Stimulated activated CD4-positive, alpha-beta T cell treated with anti-CD3 and anti-CD28 coated beads, TNF-alpha, amount 100 ng/mL, for 1 hour (primary cell): ENCODE measurements at places on chromosomes 16 and 17.

DNA sequence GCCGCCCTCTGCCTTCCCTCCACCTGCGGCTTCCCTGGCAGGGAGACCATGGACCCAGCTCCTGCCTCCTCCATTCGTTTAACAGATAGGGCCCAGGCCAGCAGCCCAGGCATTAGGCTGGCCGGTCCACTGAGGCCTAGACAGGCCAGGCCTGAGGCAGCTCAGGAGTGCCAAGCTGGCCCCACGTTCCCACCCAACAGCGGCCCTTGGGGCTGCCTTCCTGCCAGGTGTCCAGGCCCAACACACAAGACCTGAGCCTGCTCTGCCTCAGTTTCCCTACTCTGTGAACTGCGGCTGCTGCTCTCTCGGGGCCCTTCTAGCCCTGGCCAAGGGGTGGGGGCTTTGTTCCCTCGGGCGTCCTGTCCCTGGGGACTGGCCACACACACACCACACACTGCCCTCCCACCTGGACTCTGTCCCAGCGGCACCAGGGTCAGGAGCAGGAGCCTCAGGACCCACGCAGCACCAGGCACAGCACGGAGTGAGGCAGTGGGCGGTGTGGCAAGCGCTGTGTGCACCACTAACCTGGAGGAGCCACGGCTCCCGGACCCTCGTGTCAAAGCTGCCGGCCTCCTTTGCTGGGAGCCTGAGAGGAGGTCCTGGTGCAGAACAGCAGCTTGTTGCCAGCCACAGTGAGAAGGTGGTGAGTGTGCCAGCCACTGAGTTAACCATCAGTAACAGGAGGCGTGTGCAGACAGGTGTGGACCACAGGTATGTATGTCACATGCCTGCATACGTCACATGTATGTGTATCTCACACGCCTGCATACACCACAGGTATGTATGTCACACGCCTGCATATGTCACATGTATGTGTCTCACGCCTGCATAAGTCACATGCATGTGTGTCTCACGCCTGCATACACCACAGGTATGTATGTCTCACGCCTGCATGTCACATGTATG lies 14.6 kb upstream of the CDH15 start:
- DNase-seq: no peak

- DNase-seq: peak; percentile 66
Measured at GRCh38 chr17:78168242-78168902, at the start of gene SYNGR2. SYNGR2 (plus strand) TSS chr17:78168581; CDS start chr17:78168617, 36 bp downstream.

GRCh38 chr17:34850023-34850422 lies 111.2 kb downstream of the CCT6B start:
- no peak for DNase-seq

- no peak for DNase-seq
Measured at GRCh38 chr16:50802000-50802399, 60.1 kb downstream of the CYLD start.

GRCh38 chr16:7992616-7993015 lies 597.7 kb downstream of the TMEM114 start:
- no peak for DNase-seq

- no peak for DNase-seq
Measured at GRCh38 chr16:14444979-14445810, 184.9 kb downstream of the PARN start.

DNA sequence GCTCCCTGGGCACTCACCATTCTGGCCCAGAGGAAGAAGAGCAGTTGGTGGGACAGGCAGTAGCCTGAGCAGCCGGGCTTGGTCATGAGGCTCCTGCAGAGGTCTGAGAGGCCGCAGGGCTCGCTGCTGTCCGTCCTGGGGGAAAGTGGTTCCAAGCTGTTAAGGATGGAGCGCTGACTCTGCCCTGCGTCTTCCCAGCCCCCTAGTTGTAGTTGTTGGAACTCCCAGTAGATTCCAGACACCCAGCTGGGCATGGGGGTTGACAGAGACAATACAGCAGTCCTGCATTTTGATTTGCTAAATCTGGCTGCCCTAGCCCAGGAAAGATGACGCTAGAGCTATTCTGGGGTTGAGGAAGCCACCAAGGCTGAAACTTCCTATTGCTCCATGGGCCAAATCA lies 7.3 kb downstream of the C16orf89 start:
- DNase-seq: no peak

- no peak for DNase-seq
Measured at GRCh38 chr16:73714976-73715375, 581.6 kb upstream of the PSMD7 start.

DNA sequence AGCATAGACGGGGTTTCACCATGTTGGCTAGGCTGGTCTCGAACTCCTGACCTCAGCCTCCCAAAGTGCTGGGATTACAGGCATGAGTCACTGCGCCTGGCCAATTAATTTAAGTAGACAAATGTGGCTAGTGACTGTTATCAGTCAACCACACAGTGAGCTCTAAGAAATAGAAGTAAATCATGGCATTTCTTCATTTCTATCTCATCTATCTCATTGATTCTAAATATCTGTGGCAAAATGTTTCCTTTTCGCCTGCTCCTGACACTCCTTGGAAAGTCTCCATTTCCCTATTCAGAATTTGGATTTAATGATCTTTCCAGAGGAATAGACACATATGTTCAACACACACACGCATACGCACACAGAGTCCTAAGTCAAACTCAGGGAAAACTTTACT lies 81.3 kb downstream of the HIC1 start:
- no peak for DNase-seq

DNA sequence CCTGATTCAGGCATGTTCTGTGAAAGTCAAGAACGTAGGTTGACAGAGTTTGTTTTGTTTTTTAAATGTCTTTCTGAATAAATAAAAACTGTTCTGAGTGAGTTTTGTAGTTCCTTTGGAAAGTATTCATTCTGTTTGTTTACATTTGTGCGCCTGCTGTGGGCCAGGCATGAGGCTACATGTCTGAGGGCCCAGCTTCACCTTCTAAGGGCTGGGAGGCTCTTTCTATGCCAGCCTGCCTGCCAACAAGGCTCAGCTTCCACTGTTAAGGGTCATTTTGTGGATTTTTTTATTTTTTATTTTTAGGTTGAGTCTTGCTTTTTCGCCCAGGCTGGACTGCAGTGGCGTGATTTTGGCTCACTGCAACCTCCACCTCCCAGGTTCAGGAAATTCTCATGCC lies 6.1 kb downstream of the WWOX start:
- no peak for DNase-seq

DNA sequence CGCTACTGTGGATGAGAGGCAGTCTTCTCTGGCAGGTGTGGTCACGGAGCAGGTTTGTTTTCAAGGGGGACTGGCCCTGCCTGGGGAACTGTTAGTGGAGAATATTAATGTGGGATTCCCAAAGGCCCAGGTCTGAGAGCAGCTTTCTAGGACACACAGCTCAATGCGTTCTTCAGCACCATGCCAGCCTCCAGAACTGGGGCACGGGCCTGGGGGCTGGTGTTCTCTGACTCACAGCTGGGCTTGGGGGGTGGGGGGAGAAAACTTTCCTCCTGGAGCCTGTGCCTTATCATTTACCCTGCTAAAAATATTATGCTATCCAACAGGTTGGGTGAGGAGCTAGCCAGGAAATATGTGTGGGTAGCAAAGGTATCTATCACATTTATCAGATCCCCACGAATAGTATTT lies 13.5 kb upstream of the LHX1 start:
- DNase-seq: no peak

- DNase-seq: no peak
Measured at GRCh38 chr17:41510251-41511065, 5.0 kb upstream of the KRT13 start.

DNA sequence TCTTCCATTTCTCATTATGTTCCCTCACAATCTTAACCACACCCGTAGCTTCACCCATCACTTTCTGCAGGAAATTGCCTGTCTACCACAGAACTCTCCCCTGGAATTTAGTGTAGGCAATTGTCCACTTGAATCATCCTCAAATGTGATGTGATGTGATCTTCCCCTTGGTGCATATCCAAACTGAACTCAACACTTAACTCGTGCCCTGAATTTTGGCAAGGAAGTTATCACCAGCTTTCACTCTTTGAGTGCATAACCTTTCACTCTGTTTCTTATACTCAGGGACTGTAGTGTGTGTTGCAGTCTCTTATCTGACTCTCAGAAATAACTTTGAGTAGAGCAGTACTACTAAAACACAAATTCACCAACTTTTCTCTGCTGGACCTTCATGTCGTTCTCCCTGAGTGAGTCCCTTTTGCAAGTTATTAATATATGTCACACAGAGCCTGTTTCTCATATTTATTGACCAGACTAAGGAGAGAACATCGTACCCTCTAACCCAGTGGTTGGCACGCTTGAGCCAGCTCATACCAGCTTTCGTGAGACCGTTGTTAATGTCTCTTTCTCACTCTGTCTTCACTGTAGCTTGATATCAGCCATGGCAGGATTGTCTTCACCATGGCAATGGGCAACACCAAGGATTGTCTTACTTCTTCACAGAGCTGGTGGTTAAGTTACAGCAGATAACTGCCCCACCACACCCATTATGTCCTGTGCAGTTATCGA lies 558.9 kb upstream of the HSBP1 start:
- DNase-seq: no peak
